NCI-H524 treated with DMSO at 0.1 percent for 48 hours (cell line): ENCODE measurements at places on chromosomes 13 and 19.
A peak's percentile ranks its signal among the peaks of the same experiment; 100 is the strongest.

- DNase-seq = no peak
These were observed 8.0 kb downstream of the ANGPTL8 start for GRCh38 chr19:11247391-11247790.

DNA sequence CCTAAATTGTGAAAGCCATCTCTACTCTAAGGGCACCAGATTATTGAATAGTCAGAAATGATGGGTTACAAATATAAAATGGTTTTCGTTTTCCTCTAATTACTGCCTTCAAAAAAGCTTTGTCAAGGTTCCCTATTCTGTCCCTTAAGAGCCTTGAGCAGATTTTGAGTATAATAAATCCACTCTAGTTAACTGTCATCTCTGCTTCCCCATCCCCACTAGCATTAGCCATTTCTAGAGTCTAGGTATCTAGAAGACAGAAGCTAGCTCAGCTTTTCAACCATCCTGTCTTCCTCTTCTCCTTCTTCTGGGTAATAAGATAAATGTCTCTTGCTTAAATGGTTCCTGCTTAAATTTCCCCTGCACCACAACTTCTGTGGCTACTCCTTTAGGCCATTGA, 290.4 kb downstream of the DACH1 start:
- no peak for DNase-seq

GRCh38 chr19:10583036-10583776, 3.9 kb downstream of the AP1M2 start:
- DNase-seq = no peak

DNA sequence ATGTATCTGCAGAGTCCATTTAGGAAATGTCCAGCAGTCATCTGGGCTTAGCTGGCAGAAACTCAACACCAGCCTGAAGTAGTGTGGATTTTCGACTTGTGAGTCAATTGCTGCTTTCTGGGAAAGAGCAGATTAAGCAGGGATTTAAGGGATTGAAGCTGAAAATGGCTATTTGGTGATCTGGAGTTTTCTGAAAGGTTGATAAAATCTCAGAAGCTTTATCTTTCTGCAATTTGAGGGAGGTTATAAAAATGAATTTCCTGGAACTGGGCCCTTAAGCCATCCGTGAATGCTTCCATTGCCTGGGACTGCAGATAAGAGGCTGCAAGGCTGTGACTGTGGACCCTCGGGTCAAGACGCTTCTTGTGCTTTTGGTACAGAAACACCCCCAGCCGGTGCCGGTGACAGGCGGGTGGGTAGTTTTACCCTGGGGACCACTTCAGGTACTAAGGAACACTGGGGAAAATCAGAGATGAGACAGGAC, 61.5 kb downstream of the COL4A1 start:
- no peak for DNase-seq

- DNase-seq = no peak
These were observed 4.2 kb downstream of the PRR12 start for GRCh38 chr19:49594993-49595818.

DNA sequence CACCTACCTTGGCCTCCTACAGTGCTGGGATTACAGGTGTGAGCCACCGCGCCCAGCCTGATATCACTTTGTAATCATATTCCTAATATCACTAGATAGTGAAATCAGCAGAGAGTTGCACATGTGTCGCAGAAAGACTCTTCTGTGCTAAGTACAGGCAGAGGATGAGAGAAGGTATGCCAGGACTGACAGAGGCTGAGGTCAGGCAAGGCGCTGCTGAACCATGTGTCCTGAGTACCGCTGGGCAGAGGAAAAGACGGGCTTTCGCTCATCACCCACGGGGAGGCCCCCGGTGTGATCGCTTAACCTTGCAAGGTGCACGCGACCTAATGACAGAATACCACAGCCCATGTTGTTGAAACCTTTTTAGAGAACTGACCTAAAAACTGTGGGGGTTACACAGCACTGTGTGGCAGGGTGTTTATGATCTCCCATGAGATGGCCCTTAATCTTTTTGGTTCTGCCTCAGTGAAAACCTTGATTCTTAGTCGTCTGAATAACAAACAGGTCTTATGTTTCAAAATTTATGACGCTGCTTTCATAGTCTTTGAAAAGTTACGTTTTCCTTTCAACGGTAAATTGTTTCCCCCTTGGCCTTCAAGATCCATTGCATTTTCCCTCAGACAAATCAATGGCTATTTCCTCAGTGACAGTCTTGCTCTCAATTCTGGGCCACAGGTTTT, 12.2 kb downstream of the GJA3 start:
- DNase-seq = no peak

GRCh38 chr13:46636451-46636850, 83.5 kb downstream of the LRCH1 start:
- DNase-seq = no peak

DNA sequence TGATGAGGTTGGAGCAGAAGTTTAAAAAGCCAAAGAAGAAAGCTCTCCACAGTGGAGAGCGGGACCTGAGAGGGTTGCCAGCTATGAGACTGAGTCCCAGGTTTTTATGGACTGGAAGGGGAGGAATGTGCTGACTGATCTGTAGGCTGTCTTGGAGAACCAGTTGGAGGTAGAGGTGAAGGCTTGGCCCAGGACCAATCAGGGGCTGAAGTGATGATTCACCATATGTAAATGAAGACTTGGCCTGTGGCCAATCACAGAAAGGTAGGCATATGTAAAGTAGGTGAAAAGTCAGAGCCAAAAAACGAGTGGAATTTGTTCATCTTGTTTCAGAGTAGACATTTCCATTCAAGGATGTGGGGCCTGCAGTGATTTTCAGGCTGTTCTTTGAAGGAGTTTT, 17.5 kb upstream of the KBTBD6 start:
- DNase-seq = no peak

GRCh38 chr19:27772059-27772458, 1440.9 kb downstream of the UQCRFS1 start:
- DNase-seq = no peak

DNA sequence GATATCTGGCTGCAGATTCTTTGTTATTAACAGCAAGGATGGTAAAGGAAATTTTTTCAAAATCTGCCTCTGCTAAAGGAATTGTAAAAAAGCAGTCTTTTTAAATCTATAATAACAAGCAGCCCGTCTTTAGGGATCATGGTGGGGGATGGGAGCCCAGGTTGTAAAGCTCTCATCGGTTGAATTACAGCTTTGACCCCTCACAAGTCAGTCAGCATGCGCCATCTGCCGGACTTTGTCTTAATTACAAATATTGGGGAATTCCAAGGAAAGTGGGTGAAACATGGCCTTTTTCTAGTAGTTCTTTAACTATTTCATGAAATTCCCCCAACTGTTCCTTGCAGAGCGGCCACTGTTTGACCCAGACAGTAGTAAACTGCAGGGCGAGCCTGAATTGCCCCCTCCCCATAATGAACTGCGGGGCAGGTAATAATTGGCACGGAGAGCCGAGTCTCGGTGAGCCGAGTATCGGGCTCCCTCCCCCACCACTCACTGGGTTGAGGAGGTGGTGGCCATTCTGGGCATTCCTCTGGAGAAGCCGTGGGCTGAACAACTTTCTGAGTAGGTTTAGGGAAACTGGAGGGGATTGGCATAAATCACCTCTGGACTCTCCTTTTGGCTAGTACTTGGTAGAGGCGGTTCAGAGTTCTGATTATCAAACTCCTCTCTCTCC, 11.6 kb downstream of the ZNF578 start:
- no peak for DNase-seq

DNA sequence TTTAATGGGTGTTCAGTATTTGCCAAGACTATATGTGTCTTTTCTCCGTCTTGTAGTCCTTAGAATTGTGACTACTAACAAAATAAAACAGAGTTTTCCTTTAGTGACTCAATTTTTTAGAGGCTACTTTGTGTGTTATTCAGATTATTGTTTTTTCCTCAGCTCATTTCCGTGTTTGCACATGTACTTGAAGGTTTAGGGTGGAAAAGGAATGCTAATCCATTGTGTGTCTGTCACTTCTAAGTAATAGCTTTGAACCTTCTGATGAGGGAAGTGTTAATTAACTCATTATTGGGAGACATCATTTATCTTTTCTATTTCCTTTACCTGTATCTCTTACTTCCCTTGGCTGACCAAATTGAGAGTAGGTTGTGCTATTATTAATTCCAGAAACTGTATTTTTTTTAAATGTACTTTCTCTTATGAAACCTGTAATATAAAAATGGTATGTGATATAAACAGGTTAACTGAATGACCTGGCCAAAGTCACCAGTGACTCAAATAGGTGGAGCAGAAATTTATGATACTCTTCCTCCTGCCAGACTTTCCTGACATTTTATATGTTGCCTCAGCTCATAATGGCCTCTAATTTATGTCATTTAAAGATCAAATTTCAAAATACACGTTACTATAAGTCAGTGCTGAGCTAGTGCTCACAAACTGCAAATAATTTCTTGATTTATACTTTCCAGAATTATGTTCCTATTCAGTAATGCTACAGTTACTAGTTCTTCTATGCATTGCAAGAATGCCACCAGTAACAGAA, 88.8 kb downstream of the LMO7 start:
- no peak for DNase-seq

DNA sequence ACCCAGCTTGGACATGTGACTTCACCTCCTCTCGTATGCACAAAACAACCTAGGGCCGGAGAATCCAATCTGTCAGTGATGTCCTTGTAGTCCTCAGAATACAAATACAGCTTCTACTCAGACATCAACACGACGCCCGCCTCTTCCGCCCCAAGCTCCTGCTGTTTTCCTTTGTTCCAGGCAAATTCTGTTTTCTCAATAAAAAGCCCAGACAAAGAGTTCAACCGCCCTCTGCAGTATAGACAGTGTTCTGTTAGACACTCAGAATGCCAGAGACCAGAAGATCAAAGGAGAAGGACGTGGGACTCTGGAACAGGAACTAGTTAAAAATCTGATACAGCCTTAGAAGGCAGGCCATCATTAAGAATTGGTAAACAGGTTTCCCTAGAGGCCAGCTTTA, 42.0 kb upstream of the GGACT start:
- DNase-seq = no peak

GRCh38 chr19:31146015-31146414, 203.2 kb downstream of the TSHZ3 start:
- no peak for DNase-seq

DNA sequence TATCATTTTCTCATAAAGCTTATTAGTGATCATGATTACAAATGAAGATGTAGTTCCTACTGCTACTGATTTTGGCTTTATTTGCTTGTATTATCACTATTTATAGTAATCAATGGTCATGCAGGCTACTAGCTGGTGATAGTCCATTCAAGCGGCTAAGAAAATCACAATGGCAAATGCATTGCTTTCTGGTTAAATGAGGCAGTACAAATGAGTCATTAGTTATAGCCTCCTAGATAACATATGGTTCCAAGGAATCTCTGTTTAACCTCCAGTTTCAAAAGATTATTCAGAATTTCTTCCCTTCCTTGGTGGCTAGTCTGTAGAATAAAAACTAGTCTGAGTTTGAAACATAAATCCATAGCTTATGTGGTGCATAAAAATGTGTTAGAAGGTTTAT, 141.3 kb upstream of the HTR2A start:
- no peak for DNase-seq

DNA sequence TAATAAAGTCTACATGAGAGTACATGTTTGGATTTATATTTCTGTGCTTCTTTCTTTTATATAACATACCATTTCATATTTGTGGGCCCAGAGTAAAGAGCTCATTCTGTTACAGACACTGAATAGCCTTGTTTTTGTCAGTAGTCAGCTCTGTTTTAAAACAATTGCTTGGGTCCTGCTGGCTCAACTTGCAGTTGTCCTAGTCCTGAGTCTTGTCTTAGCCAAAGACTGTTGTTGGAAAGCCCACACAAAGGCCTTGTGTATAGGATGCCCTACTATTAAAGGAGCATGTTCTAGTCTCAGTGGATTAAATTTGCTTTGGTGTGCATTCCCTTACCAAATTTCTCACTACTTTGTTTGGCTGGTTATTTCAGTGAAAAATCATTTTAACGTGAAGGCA, 3.8 kb upstream of the KCNRG start:
- DNase-seq = no peak

DNA sequence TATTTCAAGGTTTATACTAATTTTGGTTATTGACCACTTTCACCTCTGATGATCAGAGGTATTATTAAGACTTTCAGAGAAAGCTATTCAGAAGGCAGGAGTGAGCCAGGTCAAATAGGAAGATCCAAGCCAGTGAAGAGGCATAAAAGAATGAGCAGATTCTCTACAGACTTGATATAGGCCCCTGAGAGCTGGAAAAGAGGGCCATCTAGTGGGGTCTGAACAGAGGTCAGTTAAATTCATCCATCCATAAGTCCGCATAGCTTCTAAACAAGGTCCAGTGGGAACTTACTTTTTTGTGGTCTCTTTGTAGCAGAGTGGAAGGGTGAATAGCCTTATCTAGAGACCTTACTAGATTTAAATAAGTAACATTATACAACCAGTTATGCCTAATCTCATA, 126.6 kb upstream of the UFM1 start:
- peak; percentile 7 for DNase-seq

- no peak for DNase-seq
These were observed 6.0 kb downstream of the SHFL start for GRCh38 chr19:10091895-10092641.
